ENCODE measurements at places on chromosomes 11 and 22. TPM values are rescaled to one million over a fixed set of nuclear protein-coding genes. Genes with fewer than 3 reads are reported as not detected.

PYGM gene
- 14.0 TPM for total RNA-seq

DEPDC7 gene
- not detected for total RNA-seq

CRYBB2 gene
- not detected for total RNA-seq

AAMDC gene
- total RNA-seq = 10.9 TPM

NDUFS3 gene
- total RNA-seq = 67.6 TPM

GDPD4 gene
- total RNA-seq = not detected

ME3 gene
- total RNA-seq = 47.5 TPM

XKR3 gene
- not detected for total RNA-seq

CALCB gene
- total RNA-seq = not detected

OR2D2 gene
- not detected for total RNA-seq

C22orf31 gene
- total RNA-seq = not detected

CRYBB1 gene
- 0.55 TPM for total RNA-seq

RASGRP2 gene
- total RNA-seq = 3.2 TPM

CADM1 gene
- 16.8 TPM for total RNA-seq

OR10A2 gene
- total RNA-seq = not detected

CD248 gene
- total RNA-seq = 14.1 TPM

BRSK2 gene
- total RNA-seq = not detected

TSPAN32 gene
- not detected for total RNA-seq

TMPRSS13 gene
- 0.51 TPM for total RNA-seq

CDC42BPG gene
- total RNA-seq = 2.7 TPM

- peak; percentile 90 for DNase-seq
These were observed 5.6 kb upstream of the SH3BP1 start for GRCh38 chr22:37633625-37634416.

- DNase-seq = no peak
These were observed 32.7 kb downstream of the PRDM10 start for GRCh38 chr11:129969920-129970319.

DNA sequence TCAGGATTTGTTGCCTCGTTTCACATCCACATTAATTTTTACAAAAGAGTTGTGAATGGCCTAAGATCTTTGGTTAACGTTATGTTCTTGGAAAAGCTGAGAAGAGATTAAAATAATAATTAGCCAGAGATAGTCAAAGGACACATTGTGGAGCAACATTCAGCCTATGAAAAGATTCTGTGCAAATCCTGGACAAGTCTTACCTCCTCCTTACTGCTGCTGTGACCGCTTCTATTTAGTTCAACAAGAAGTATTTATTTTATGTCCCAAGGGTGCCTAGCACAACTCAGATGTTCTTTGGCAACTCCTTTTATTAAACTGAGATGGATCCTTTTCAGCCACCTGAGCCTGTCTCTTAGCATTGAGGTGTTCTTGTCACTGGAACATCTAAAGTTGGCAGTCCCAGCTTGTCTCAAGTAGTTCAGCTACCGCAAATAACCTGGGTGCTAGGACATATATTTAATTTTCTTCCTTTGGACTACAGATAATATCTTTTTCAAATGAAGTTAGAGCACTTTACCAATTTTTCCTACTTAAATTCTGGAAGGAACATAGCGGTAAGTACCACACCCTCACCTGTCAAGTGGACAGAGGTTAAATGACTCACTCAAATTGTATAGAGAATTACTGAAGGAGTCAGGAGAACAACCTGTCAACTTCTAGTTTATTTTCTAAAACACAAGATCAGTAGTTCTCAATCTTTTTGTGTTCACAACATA, 80.5 kb upstream of the CHRM4 start:
- DNase-seq = no peak

- no peak for DNase-seq
These were observed 97.3 kb downstream of the PDHX start for GRCh38 chr11:35013514-35014233.

- no peak for DNase-seq
These were observed 70.5 kb downstream of the PKNOX2 start for GRCh38 chr11:125235071-125235471.

GRCh38 chr11:102920118-102920684, 35.3 kb downstream of the MMP13 start:
- no peak for DNase-seq

DNA sequence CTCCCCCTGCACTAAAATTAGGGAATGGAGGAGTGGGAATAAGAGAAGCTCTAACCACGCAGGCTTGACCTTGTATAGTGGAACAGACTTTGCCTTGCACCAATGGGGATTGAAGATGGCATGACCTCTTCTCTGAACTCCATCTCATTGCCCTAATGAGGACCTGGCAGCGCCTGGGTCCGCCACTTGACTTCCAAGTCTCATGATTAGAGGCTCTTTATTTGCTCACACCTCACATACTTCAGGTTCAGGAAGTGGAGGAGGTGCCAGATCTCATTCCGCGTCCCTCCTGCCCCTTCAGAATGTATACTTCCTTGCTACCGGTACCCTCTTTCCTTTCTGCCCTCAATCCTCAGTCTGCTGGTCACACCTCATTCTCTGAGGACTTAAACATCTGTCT, 106.0 kb upstream of the CD44 start:
- DNase-seq = no peak

DNA sequence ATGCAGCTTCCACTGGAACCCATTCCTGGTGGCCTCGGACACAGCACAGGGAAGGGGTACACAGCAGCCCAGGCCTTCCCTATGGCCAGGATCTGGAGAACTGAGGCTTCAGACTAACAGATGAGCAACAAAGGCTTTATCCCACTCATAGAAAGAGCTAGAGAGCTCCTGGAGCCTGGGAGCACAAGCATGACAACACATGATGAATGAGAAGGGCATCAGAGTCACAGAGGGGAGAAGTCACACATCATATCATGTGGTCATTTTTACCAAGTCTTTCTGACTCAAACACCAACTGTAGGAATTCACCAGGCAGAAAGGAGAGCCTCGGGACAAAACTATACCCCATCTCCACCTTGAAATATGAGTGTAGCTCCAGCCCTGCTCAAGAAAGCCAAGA, 43.2 kb downstream of the NRXN2 start:
- no peak for DNase-seq

- DNase-seq = no peak
These were observed 42.5 kb downstream of the SNX19 start for GRCh38 chr11:130873761-130874160.

DNA sequence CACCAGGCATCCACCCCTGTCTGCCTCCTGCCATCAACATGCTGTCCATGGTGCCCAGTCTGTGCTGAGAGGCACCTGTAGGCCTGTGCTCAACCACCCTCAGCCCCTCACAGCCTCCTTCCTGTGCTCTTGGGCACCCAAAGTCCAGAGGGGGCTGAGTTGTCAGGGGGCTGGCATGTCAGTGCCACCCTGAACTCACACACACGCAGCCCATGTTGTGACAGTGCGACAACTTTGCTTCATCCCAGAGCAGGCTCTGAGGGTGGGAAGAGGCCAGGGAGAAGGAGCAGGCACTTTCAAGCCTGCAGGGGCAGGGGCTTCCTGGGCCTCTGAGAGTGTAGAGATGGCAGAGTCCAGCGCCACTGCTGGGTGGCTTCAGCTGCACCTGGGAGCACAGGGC, 491.0 kb downstream of the TMEM135 start:
- DNase-seq = no peak

- no peak for DNase-seq
These were observed 44.1 kb upstream of the GDPD4 start for GRCh38 chr11:77345621-77346020.

DNA sequence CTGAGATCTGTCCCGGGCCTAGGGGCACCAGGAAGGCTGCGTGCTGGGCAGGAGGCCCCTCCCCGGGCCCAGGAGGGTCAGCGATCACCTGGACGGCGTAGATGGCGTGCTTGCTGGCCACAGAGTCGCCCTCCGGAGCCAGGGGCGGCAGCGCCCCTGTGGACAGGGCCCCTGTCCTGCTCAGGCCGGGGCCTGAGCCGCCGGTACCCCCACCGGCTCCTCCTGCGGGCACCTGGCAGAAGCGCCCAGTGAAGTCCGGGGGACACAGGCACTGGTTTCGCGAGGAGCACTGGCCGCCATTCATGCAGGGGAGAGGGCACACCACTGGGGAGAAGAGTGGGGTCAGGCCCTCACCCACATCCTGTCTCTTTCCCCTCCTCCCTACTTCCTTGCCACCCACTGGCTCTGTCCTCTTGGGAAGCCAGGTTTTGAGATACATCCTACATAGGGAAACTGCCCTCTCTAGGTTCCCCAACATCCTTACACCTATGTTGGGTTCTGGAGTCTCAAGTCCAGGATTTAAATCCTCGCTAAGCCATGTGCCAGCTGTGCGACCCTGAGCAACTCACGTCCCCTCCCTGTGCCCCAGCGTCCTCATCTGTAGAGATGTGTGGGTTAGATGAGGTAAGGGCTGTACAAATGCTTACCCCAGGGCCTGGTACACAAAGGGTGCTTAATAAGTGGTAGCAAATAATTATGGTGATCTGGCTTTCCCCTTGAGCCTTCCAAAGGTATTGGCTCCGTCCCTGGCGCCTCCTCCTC, 3.9 kb downstream of the LTBP3 start:
- DNase-seq = no peak

DNA sequence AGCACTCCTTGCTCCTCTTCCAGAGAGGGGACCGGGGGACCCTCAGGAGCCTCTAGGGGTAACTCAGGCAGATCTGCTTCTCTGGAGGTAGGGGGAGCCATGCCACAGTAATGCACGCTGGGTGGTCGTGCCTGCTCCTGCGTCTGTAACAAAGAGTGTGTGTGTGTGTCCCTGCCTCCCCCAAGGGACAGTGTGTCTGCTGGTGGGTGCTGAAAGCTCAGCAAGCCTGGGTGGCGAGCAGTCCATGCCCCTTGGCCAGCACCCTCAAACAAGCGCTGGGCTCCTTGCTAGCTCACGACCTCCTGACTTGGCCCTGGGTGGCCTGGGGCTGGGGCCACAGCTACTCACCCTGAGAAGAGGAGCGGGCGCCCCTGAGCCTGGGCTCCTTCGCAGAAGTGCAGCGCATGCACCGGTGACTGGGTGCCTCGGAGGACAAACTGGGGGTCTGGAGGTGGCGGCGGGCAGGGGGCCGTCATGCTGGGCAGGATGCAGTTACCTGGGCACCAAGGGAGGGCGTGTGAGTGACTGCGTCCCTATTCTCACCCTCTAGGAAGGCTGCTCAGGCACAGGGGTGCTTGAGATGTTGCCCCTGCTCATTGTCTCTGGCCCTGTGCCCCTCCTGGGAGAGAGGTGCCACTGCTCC, 33.7 kb downstream of the GNB1L start:
- no peak for DNase-seq

DNA sequence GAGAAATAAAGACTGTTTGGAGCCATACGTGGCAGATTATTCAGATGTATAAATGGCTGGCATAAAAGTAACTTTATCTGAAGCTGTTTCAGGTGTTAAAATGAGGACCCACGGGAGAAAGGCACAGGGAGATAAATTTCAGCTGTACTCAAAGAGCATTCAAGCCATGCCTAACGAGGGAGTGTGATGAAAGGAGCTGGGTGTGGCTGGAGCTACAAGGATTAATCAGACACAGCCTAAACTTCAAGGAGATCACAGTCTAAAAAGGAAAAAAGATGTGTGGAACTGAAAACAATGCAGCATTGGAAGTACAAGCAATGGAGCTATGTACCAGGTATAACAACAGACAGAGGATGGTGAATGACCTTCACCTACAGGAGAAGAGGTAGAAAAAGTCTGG, 120.8 kb upstream of the APOA1 start:
- DNase-seq = no peak

- DNase-seq = no peak
These were observed 773.0 kb upstream of the LUZP2 start for GRCh38 chr11:23723861-23724260.

DNA sequence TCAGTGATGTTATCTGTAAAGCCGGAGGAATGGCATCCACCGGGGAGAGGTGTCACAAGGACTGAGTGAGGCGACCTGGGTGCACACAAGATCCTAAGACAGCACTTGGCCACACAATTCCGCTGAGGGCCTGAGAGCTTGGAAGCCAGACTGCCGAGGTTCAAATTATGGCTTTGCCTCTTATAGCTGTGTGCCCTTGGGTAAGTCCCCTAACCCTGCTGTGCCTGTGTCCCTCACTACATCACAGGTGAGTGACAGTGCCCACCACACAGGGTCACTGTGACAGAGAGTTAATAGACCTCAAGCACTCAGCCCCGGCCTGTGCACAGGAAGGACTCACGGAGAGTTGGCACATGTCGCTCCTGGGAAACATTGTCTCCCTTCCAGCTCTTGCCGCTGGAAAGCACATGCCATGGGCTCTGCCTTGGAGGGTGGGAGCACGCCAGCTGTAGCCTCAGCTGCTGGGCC, 592 bp downstream of the RHOD start:
- no peak for DNase-seq

- peak; percentile 92 for DNase-seq
These were observed 65.1 kb upstream of the PPARA start for GRCh38 chr22:46084943-46085827.

- DNase-seq = no peak
These were observed 79.3 kb downstream of the MYEOV start for GRCh38 chr11:69373251-69373635.

DNA sequence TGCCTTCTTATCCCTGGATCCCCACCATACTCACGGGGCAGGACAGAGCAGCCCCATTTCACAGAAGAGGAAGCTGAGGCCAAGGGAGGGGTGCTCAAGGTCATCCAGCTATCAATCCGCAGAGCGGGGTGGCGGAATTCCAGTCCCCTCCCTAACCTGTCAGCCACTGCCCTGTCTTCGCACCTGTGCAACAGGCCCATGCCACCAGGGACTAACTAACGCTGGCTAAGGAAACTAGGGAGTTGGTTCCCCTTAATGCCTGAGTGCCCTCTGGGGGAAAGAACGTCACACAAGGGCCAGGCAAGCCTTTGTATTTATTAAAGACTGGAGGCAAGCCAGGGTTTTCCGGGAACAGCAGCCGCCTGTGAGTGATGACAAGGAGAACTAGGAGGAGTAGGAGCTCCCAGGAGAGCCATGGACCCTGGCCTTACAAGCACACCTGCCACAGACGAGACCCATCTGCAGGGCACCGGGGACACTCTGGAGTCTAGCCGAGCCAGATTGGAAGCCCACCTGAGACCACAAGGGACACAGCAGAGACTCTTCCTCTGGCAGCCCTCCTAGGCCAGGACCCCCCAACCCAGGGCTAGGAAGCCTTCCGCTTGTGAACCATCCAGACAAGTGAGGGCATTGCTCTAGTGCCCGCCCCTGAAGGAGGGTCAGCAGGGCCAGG, 64.4 kb downstream of the MYH9 start:
- DNase-seq = peak; percentile 74

DNA sequence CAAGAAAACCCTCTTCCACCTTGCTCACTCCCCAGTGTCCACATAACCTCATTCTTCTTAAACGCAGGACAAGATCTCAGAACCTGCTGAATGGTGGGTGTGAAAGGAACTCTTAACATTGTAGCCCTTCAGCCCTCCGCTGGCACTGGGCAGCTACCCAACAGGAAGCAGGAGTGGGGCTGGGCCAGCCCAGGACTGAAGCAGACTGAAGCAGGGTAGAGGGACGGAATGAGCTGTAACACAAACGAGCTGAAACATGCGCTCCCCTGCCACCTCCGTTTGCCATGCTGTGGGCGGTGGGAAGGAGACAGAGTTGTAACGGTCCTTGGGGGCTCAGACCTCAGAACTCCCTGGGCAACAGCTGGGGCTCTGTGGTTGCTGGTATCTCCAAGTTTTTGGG, 23.6 kb downstream of the NPAT start:
- DNase-seq = no peak
